ENCODE measurements at places on chromosomes 7 and 10. TPM values are rescaled to one million over a fixed set of nuclear protein-coding genes. Genes with fewer than 3 reads are reported as not detected.

- no peak for DNase-seq
These were observed 43.0 kb downstream of the PKD1L1 start for GRCh38 chr7:47905076-47905920.

DNA sequence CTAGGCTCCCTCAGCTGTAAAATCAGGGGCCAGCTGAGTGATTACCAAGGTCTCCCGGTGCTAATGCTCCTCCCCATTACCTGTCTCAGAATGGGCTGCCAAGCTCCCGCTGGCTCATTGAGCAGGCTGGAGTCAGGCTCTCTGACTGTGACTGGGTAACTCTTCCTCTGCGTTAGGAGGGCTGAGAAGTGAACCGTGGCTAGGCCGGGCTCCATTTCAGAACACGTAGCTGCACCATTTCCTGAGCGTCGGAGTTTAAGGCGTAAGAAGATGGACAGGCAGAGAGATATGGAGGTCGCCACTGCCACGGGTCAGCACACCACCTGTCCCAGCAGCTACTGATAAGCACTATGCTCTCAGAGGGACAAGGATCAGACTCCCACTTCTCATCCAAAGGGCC, 250.3 kb downstream of the TCERG1L start:
- DNase-seq, result no peak

- no peak for DNase-seq
These were observed 14.5 kb downstream of the SLF2 start for GRCh38 chr10:100927266-100927665.

DNA sequence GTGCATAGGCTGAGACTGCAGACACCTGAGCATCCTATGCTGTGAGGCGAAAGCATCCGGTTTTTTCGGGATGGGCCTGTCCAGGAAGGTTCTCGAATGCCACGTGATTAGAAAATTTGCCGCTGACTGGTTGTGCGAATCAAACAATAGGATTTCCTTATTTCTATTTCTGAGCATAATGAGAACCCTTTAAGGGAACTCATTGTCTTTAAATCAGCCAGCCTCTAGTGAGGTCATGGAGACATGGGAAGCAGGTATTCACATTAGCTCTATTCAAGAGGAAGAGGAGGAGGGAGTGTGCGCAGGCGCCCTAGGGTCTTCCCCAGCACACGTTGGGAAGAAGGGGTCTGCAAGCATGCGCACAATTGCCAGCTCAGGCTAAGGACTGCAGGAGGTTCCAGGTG, 5.6 kb downstream of the GIMAP1 start:
- DNase-seq, result no peak

- no peak for DNase-seq
These were observed 32.7 kb upstream of the ZNF438 start for GRCh38 chr10:31064348-31064747.

DNA sequence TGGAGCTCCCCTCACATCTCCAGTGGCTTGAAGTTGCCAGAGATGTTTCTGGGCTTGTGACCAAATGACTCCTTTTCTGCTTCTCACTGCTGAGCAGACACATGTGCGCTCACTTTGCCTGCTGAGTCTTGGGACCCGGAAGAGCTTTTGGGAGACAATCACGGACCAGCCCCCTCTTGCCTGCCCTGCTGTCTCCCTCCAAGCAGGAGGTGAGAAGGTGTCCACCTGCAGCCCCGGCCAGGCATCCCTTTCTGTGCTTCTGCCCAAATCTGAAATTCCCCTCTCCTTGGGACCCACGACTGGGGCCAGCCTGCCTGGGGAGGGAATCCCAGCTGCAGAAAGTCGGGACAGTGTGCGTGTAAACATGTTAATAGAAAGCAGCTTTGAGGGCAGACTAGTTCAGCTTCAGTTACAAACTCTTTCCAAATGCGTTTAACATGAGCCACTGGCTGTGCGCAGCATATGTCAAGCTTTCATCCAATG, 31.7 kb downstream of the HTRA1 start:
- DNase-seq, result no peak

DNA sequence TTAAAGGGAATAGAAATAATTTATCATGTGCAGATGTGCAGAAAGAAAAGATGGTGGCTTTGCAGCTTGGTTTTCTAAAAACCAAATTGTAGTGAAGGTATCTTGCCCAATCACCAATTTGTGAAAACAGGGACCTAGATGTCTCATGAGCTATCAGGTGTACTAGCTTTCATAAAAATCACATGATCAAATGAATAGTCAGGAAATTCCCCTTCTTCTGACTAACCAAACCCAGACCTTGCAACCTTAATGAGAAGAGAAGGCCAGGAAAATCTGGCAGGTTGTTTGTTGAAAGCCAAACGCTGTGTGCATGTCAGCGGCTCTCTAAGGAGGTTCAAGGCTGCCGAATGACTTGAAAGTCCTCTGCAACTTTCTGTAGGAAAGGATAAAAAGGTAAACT, 304.4 kb upstream of the NRP1 start:
- DNase-seq, result no peak

GRCh38 chr7:87687653-87688254, 59.6 kb downstream of the RUNDC3B start:
- DNase-seq, result no peak

DNA sequence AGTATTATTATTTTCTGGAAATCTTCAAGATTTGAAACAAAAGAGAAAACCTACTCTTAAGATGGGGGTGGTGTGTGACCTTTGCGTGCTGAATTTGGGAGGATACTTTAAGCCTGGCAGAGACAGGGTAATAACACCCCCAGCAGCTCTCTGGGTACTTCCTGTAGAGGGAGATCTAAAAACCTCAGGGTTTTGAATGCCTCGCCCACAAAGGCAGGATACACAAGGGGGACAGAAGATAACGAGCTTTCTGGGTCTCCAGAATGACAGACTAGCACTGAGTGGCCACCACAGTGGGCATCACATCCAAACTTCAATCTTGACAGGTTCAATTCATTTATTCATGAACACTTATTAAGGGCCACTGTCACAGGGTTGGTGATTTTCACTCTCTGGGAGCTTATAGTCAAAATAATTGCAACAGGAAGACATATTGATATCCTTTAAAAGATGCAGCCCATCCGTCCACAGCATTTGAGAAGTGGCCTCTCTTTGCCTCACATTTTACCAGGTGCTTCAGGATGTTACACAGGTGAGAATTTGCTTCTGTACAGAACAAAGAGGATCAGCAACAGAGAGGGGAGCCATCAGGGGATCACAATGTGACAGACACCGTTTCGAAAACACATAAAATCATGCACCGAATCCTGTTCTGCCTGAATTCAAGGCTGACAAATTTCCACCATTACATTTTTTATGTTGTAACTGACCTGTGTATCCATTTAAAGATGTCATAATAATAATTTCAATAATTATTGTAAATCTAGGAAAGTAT, 14.3 kb downstream of the CPA1 start:
- DNase-seq, result no peak

DNA sequence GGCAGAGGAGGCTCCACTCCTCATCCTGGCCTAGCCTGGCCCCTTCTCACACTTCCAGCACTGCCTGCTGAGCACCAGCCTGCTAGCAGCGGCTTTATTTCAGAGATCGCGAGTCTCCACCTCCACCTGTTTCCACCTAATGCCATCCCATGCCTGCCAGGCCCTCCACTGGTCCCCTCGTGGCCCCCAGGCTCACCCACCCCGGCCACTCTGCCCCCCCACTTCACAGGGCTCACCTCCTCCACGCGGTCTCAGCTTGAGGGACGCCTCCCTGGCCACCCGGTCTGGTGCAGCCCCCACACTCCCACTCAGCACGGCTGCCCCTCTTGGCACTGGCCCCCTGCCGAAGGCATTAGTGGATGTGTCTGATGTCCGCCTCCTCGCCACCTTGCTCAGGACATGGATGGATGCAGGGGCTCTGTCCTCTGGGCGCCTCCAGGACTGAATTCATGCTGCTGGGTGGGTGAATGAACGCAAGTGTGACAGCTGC, 3.8 kb upstream of the NKX6-2 start:
- DNase-seq, result no peak

IFIT1 gene
- 0.69 TPM for total RNA-seq

GPR15LG gene
- not detected for total RNA-seq
